ENCODE measurements at places on chromosomes 7 and 10.
A peak's percentile ranks its signal among the peaks of the same experiment; 100 is the strongest.

- no peak for DNase-seq
Observed at GRCh38 chr7:106163257-106163656, 51.1 kb upstream of the SYPL1 start.

DNA sequence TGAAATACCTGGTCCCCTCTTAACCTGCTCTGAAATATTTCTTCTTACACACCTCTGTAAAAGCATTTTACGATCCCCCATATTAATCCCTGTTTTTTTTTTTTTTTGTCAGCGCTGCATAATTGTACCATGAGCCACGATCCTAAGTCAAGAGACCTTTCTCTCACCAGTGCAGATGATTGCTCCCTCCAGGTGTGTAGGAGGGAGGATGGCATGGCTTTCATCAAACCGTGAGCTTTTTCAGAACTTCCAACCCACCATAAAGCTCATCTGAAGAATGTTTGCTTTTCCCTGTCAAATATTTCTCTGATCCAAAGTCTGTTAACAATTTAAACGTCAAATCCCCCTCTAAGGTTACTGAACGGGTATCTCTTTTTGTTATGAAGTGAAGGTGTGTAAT, 28.2 kb upstream of the SEPHS1 start:
- no peak for DNase-seq

DNA sequence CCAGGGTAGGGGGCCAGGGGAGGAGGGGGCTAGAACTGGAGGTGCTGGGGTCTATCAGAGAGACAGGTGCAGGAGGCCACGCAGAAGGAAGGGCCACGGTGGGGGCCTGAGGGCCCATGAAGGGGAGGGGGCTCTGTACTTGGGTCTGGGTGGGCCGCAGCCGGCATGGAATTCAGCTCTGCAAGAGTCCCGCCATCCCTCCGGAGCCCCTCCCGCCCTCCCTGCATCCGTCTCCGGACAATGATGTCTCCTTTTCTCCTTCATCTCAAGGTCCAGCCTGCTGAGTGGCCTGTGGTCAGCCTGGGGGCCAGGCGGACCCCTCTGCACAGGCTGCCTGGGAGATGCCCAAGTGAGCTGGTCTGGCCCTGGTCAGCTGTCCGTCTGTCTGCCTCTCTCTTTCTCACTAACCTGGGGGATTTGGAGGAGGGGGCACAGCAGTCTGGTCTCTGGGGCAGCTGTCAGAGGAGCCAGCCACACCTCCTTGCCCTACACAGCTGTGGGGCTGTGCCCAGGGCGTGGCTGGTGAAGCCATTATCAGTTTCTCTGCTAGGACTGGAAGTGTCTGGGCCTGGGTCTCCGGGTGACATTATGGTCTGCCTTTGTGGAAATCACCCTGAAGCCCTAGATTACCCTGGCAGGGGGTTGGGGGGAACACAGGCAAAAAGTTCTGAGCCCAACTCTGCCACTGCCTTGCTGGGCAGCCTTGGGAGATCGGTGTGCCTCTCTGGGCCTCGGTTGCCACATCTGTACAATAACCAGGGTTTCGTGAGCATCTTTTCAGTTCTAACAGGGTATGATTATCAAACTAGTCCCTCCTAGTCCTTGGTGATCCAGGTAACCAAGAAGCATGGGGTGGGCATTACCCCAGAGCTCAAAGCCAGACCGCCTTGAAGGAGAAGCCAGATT, 19.0 kb upstream of the HSPB1 start:
- DNase-seq, result no peak

DNA sequence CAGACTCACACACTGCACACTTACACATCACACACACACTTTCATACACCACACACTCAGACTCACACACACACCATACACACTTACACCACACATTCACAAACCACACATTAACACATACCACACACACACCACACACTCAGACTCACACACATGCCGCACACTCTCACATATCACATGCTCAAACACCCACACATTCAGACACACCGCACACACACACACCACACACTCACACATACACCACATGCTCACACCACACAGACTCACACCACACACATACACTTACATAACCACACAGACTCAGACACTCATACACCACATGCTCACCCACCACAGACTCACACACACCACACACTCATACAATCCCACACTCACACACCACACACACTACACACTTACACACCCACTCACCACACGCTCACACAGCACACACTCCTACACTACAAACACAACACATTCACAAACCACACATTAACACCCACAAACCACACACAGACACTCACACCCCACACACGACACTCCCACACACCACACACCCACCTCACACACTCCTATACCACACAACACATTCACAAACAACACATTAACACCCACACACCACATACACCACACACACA, 125.4 kb downstream of the EVX1 start:
- DNase-seq, result no peak

DNA sequence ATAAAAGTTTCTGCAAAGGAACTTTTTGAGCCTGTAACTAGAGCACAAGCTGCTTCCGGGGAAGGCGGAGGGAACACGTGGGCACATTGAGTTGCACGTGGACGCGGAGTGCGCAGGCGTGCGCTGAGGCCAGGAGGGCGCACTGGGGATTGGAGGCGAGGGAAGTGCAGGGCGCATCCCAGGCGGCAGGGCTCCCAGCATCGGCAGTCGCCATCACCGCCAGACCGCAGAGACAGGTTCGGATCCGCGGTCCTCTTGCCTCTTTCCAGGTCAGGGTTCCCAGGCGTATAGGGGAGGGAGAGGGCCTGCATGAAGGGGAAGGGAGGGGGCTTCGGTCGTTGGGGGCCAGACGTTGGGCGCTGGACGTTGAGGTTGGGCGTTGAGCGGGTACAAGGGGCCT, at the start of gene TDRD1:
Gene TDRD1, plus strand, starts transcription at position 206 of the 400 bp plus-strand sequence. CDS start 8,479 bp downstream, outside the sequence.
- DNase-seq, result no peak

DNA sequence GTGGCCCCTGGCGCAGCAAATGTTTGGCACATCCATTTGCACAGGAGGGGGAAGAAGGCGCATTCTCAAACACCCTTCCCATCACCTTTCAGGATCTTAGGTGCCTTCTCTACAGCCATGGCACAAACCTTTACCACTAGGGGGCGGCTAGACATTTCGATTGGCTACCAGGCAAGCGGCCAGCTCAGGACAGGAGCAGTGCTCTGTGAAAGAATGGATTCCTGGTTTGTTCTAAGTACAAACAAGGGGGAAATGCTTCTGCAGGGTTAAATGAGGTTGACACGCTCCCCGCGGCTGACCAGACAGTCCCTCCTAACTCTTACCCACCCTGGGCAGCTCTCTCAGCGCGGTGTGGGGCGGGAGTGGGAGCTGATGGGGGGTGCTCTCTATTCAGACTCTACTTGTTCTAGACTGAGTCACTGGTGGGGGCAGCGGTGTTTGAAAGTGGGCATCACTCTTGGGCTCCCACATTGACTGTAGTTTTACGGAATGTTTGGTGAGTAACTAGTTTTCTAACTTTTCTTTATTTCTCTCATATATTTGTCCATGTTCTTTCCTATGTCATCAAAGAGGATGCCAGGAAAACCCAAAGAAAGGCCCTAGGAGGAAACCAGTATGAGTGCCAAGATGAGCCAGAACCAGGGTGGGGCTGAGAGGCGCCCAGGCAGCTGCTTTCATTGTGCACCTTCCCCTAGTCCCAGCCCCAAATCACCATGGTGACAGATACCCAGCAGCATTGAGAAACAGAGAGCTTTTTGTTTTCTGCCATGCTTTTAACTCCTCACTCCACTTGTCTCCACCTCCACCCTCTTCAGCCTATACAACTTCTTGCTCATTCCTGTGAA, 61.4 kb upstream of the GPR158 start:
- peak; percentile 72 for DNase-seq

DNA sequence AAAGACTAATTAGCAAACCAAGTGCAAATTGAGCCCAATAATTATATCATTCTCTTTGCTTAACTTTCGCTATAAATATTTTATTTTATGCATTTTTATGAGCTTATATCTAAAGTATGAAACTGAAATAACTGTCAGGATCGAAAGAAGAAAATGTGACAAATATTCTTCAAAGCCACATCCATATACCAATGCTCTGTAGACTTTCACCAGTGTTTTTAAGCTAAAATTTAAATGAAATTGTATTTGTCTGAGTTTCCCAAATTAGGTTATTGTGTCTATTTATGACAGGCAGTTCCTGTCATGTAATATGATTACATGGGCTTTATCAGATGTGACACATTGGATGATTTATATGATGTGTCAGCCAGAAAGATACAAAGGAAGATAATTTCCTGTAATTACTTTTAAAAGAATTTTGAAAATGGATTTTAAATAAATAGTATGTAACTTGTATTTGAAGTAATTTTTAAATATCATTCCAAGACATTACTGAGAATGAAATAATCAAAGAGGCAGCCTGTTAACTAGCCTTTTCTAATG, 317.9 kb upstream of the KLF6 start:
- no peak for DNase-seq

DNA sequence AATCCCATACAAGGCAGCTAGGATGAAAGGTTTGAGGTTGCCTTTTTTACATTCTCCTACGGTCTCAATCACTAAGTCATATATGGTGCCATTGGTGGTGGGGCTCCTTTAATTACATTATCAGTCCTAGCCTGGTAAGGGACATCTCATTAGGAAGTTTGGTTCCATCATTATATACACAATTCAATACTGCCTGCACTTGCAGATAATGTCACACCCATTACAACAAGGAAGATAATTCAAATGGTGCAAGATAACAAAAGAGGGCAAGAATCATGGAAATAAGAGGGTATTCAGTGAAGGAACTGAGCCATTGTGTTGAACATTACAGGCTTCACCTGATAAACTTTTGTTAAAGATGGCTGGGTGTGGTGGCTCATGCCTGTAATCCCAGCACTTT, 1.7 kb upstream of the TMEM248 start:
- DNase-seq, result no peak

- no peak for DNase-seq
Observed at GRCh38 chr7:75996476-75996875, 2.1 kb upstream of the TMEM120A start.

DNA sequence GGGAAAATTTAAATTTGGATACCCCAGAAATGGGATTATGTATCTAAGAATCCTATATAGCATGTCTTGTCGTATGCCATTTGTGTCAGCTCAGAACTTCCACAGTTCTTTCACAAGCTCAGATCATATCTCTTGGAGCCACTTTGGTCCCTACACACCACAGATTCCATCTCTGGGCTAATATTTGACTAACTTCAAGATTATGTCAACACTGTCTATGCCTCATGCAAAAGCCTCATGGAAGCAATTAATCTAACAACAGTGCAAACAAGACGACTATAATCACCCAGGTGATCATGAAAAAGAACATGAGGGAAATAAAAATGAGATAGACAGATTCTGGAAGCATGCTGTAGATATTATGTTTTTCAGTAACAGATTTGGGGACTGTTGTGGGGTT, 189.1 kb downstream of the LRRTM3 start:
- DNase-seq, result no peak

DNA sequence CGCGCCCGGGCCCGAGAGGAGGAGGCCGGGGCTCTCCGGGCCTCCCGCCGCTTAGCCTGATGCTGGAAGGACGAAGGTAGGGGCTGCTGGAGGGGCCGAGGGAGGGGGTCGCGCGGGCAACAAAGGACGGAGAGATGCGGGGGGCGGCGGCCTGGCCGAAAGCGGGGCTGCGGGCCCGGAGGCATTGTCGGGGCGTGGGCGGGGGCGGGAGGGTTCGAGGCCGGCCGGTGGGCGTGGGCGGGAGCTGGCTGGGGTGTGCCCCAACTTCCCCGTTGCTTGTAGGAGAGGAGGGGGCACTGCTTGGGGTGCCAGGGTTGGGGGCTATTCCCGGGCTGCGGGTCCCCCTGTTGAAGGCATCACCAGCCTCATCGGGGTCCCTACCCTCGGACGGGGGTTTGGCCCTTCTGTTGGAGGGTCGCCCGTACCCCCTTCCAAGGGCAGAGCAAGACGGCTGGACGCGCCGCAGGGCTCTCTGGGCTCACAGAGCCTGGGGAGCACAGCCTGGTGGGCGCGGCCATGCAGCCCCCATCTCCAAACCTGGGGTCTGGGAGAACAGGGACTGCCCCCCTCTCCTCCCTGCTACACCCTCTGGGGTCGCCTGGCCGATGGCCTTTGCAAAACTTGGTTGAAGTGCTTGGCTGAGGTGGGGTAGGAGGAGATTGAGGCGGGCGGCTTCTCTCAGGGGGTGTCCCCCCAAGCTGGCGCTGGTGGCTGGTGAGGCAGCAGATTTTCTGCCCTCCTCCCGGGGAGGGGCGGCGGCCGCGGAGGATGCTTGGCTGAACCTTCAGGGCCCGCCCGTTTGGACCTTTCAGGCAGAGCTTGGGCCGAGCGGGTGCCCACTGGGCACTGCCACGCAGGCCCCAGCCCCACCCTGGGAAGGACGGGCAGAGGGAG, 699 bp downstream of the CLIP2 start:
- peak; percentile 78 for DNase-seq

GRCh38 chr10:20972925-20973324, 75.8 kb upstream of the NEBL start:
- DNase-seq, result no peak

DNA sequence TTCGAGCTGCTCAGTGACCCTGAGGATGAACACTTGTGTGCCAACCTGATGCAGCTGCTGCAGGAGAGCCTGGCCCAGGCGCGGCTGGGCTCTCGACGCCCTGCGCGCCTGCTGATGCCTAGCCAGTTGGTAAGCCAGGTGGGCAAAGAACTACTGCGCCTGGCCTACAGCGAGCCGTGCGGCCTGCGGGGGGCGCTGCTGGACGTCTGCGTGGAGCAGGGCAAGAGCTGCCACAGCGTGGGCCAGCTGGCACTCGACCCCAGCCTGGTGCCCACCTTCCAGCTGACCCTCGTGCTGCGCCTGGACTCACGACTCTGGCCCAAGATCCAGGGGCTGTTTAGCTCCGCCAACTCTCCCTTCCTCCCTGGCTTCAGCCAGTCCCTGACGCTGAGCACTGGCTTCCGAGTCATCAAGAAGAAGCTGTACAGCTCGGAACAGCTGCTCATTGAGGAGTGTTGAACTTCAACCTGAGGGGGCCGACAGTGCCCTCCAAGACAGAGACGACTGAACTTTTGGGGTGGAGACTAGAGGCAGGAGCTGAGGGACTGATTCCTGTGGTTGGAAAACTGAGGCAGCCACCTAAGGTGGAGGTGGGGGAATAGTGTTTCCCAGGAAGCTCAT, 1.1 kb downstream of the DDIT4 start:
- peak; percentile 90 for DNase-seq

DNA sequence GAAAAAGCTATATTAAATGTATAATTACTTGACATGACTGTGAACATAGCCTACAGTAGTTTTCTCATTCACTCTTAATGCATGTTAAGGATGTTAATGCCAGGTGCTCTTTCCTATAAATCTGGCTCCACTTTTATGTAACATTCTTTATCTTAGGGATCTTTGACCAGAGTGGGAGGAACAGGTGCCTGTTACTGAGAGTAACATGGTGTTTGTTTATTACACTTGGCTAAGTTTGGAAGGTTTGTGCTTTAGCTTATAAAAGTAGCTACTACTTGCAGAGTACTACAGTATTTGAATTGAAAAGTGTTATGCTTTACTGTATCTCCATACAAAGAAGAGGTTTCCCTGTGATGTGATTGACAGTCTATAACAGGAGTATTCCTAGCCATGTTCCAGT, 183.4 kb downstream of the DYNC1I1 start:
- no peak for DNase-seq

GRCh38 chr7:94244760-94245159, 149.9 kb upstream of the COL1A2 start:
- no peak for DNase-seq
